ENCODE measurements at places on chromosomes 12 and 14. TPM values are rescaled to one million over a fixed set of nuclear protein-coding genes. Genes with fewer than 3 reads are reported as not detected.

The TXNDC16 gene
- 22.6 TPM for total RNA-seq

- H3K27ac ChIP-seq, result no peak overlapping the region
- no peaks in the 10 kb centered on the region for H3K4me1 ChIP-seq
- DNase-seq, result no peak
- no peaks in the 10 kb centered on the region for H3K36me3 ChIP-seq
- no peak overlapping the region for H3K4me3 ChIP-seq
Measured at GRCh38 chr14:87966816-87967215, 26.2 kb downstream of the GALC start.

GRCh38 chr14:34065690-34066391 lies 115.0 kb upstream of the EGLN3 start:
- H3K36me3 ChIP-seq, result no peaks in the 10 kb centered on the region
- no peak for DNase-seq
- peaks cover 14% of the 10 kb centered on the region for H3K4me1 ChIP-seq
- H3K4me3 ChIP-seq, result no peak overlapping the region

DNA sequence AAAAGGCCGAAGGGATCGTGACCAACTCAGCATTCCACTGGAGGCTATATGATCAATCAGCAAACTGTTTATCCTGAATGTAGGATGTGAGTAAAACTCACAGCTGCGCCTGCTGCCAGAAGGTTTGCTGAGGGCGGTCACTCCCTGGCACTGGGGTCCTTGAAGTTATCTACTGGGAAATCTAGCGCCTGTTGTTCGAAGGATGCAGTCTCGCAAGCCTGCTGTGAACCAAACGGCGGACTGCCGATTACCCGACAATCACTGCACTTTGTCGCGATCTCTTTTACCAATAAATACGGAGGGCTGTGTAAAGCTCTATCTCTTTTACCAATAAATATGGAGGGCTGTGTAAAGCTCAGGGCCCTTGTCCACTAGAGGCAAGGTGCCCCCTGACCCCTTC lies 12.9 kb downstream of the DDX51 start:
- no peaks in the 10 kb centered on the region for H3K4me1 ChIP-seq
- H3K27ac ChIP-seq, result no peak overlapping the region
- H3K4me3 ChIP-seq, result no peak overlapping the region
- H3K36me3 ChIP-seq, result peaks cover 21% of the 10 kb centered on the region
- no peak for DNase-seq

- H3K4me1 ChIP-seq, result peaks cover 7% of the 10 kb centered on the region
- H3K27ac ChIP-seq, result no peak overlapping the region
- no peaks in the 10 kb centered on the region for H3K27me3 ChIP-seq
- no peaks in the 10 kb centered on the region for H3K36me3 ChIP-seq
- no peak overlapping the region for H3K4me3 ChIP-seq
Measured at GRCh38 chr14:35297706-35298105, 5.5 kb downstream of the PSMA6 start.

DNA sequence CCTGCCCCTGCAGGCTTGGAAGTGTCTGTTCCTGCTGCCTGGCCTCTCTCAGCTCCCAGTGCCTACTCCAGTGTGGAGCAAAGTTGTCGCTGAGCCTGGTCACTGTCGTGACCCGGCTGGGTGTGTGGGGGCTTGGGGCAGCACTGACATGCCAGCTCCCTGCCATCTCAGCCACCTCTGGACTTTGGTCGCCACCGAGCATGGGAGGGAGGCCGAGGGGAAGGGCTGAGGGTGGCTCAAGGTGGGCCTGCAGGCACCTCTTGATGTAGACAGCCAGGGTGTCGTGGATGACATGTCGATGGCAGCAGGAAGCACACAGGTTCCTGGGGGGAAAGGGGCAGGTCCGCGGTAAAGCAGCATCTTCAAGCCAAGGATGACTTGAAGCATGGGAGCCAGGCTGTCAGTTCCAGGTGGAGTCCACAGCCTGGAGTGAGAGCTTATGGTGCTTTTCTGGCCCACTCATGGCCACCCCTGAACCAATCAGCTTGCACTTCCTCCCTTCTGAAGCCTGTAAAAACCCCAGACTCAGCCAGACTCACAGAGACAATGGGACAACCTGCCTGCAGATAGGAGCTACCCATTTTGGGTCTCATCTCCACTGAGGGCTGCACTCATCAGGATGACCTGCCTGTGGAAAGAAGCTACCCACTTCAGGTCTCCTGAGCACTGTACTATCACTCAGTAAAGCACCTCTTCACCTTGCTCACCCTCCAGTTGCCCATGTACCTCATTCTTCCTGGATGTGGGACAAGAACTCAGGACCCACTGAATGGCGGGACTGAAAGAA lies 210.1 kb downstream of the MON2 start:
- DNase-seq, result no peak
- H3K4me3 ChIP-seq, result no peak overlapping the region
- H3K4me1 ChIP-seq, result peaks cover 30% of the 10 kb centered on the region
- no peaks in the 10 kb centered on the region for H3K27me3 ChIP-seq
- H3K36me3 ChIP-seq, result no peaks in the 10 kb centered on the region
- no peak overlapping the region for H3K27ac ChIP-seq

- no peaks in the 10 kb centered on the region for H3K27me3 ChIP-seq
- no peak overlapping the region for H3K27ac ChIP-seq
- no peaks in the 10 kb centered on the region for H3K4me1 ChIP-seq
- peaks cover 6% of the 10 kb centered on the region for H3K36me3 ChIP-seq
- no peak overlapping the region for H3K4me3 ChIP-seq
- no peak for DNase-seq
Measured at GRCh38 chr12:132018193-132018916, 68.6 kb downstream of the EP400 start.

- H3K27me3 ChIP-seq, result no peaks in the 10 kb centered on the region
- no peaks in the 10 kb centered on the region for H3K36me3 ChIP-seq
- H3K4me3 ChIP-seq, result peak overlapping the region; percentile 27
- H3K4me1 ChIP-seq, result peaks cover 20% of the 10 kb centered on the region
- H3K27ac ChIP-seq, result no peak overlapping the region
Measured at GRCh38 chr12:4417455-4417854, 28.2 kb downstream of the FGF6 start.

DNA sequence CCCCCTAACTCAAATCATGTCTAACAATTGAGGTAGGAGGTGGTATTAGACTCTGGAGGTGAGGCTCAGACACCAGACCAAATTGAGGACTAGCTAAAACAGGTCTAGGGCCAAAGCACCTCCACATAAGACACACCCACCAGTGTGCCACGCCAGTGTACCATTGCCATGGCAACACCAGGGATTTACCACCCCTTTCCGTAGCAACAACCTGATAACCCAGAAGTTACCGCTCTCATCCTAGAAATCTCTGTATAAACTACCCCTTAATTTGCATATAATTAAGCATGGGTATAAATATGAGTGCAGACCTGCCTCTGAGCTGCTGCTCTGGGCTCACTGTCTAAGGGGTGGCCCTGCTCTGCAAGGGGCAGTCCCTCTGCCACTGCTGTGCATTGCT lies 57.4 kb upstream of the PPP2R5C start:
- peaks cover 80% of the 10 kb centered on the region for H3K27me3 ChIP-seq
- no peaks in the 10 kb centered on the region for H3K4me1 ChIP-seq
- H3K4me3 ChIP-seq, result no peak overlapping the region
- no peak for DNase-seq

DNA sequence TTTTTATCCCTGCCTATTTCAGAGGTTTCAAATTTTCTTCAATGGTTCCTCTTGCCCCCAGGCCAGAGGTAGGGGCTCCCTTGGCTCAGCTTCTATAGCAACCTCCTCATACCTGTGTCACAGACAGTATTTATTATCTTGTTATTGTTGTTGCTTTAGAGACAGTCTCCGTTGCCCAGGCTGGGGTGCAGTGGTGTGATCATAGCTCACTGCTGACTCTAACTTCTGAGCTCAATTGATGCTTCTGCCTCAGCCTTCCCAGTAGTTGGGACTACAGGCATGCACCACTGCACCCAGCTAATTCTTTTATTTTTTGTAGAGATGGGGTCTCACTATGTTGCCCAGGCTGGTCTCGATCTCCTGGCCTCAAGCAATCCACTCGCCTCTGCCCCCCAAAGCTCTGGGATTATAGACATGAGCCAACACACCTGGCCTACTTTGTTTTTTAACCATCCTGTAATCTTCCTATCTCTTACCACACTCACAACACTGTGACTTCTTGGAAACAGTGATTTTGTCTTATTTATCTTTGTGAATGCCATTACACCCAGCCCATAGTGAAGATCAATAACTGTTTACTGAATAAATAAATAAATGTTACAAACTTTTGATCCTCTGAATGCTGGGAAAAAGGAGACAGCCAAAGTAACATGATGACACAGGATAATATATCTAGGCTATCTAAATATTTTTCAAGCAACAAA lies 95.9 kb downstream of the PHLDA1 start:
- no peaks in the 10 kb centered on the region for H3K36me3 ChIP-seq
- H3K4me3 ChIP-seq, result no peak overlapping the region
- peaks cover 7% of the 10 kb centered on the region for H3K4me1 ChIP-seq
- H3K27ac ChIP-seq, result no peak overlapping the region
- no peak for DNase-seq

DNA sequence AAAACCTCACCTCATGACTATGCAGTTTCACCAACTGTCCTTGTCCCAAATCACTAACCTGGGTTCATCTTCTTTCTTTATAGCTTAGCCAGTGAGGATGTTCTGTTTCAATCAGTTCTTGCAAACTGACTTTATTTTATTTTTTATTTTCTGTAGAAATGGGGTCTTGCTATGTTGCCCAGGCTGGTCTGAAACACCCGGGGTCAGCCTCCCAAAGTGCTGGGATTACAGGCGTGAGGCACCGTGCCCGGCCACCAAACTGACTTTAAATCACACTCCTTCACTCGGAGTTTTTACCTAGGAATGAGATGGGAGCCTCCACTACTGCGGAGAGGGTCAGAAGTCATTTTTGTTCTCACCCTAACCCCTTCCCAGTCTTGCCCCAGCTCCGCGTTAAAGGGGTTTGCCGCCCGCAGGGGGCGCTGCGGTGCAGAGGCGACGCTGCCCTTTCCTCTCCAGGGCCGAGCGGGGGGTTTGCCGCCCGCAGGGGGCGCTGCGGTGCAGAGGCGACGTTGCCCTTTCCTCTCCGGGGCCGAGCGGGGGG lies 7.0 kb upstream of the B4GALNT3 start:
- peaks cover 5% of the 10 kb centered on the region for H3K4me1 ChIP-seq
- no peaks in the 10 kb centered on the region for H3K36me3 ChIP-seq
- peaks cover 6% of the 10 kb centered on the region for H3K27me3 ChIP-seq
- no peak overlapping the region for H3K4me3 ChIP-seq
- DNase-seq, result no peak
- H3K27ac ChIP-seq, result no peak overlapping the region

DNA sequence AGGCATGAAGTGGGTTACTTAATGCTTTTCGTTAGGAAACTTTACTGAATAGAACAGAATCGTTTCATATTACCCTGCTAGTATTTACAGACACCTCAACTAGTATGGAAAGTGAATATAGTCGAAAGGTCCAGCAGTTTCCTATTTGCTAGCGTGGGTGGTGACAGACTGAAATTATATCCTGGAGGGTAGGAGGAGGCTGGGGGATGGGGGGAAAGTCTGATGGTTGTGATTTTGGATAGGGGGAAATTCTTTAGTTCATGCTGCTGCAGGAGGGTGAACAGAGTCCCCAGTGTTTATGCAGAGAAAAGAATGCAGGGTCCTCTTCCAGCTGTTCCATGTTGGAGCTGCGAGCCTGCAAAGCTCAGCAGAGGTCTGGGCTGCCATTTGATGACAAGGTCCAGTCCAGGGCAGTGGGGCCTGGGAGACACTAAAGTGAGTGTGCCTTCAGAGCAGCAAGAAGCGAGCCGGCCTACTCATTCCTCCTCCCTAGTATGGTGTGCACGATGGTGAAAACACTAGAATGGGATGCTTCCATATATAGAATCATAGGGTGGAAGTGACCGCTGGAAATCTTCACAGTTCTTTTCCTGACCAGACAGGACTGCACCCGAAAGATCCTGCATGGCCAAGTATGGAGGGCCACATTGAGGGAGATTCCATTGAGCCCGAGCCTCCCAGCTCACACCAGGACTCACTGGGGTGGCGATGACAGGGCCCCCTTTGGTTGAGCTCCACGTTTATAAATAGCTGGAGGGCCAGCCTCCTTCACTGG lies 2.1 kb downstream of the SAMD4A start:
- H3K4me3 ChIP-seq, result no peak overlapping the region
- H3K27ac ChIP-seq, result no peak overlapping the region
- DNase-seq, result peak; percentile 26
- peaks cover 10% of the 10 kb centered on the region for H3K4me1 ChIP-seq

DNA sequence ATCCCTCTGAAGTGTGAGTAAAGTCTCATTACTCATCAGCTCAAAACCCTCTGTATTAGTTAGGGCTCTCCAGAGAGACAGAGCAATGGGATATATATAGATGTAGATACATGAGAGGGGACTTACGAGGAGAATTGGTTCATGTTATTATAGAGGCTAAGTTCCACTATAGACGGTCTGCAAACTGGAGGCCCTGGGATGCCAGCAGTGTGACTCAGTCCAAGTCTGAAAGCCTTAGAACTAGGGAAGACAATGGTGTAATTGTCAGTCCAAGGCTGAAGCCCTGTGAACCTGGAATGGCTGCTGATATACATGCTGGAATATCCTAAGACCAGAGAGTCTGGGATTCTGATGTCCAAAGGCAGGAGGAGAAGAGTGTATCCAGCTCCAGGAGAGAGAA lies 57.3 kb upstream of the CEP83 start:
- H3K4me3 ChIP-seq, result no peak overlapping the region
- no peaks in the 10 kb centered on the region for H3K27me3 ChIP-seq
- peaks cover 14% of the 10 kb centered on the region for H3K4me1 ChIP-seq

- no peaks in the 10 kb centered on the region for H3K4me1 ChIP-seq
- H3K4me3 ChIP-seq, result no peak overlapping the region
- H3K36me3 ChIP-seq, result no peaks in the 10 kb centered on the region
Measured at GRCh38 chr12:98275131-98275475, 240.3 kb upstream of the TMPO start.

- peaks cover 8% of the 10 kb centered on the region for H3K4me1 ChIP-seq
- DNase-seq, result no peak
- H3K4me3 ChIP-seq, result no peak overlapping the region
- H3K27ac ChIP-seq, result no peak overlapping the region
- H3K27me3 ChIP-seq, result no peaks in the 10 kb centered on the region
Measured at GRCh38 chr14:49975799-49976198, 82.9 kb downstream of the ARF6 start.

GRCh38 chr12:26523708-26524150 lies 309.3 kb downstream of the ITPR2 start:
- DNase-seq, result no peak
- H3K27ac ChIP-seq, result no peak overlapping the region
- no peaks in the 10 kb centered on the region for H3K36me3 ChIP-seq
- no peak overlapping the region for H3K4me3 ChIP-seq

The IGF1 gene
- total RNA-seq, result not detected

The SPTB gene
- total RNA-seq, result 0.09 TPM

- H3K36me3 ChIP-seq, result no peaks in the 10 kb centered on the region
- DNase-seq, result no peak
- H3K4me1 ChIP-seq, result peaks cover 24% of the 10 kb centered on the region
Measured at GRCh38 chr14:68637106-68638021, 155.5 kb downstream of the ZFP36L1 start.

GRCh38 chr14:101761881-101762529 lies 496 bp downstream of the PPP2R5C start:
- peak overlapping the region; percentile 95 for H3K4me3 ChIP-seq
- no peaks in the 10 kb centered on the region for H3K36me3 ChIP-seq
- H3K27me3 ChIP-seq, result peaks cover 30% of the 10 kb centered on the region
- DNase-seq, result peak; percentile 39

All from neural progenitor cell (in vitro differentiated cells).